ENCODE measurements at places on chromosomes 3 and 15.
A peak's percentile ranks its signal among the peaks of the same experiment; 100 is the strongest.

GRCh38 chr3:192831111-192831644 is 86.5 kb downstream of the MB21D2 start:
- DNase-seq: no peak

DNA sequence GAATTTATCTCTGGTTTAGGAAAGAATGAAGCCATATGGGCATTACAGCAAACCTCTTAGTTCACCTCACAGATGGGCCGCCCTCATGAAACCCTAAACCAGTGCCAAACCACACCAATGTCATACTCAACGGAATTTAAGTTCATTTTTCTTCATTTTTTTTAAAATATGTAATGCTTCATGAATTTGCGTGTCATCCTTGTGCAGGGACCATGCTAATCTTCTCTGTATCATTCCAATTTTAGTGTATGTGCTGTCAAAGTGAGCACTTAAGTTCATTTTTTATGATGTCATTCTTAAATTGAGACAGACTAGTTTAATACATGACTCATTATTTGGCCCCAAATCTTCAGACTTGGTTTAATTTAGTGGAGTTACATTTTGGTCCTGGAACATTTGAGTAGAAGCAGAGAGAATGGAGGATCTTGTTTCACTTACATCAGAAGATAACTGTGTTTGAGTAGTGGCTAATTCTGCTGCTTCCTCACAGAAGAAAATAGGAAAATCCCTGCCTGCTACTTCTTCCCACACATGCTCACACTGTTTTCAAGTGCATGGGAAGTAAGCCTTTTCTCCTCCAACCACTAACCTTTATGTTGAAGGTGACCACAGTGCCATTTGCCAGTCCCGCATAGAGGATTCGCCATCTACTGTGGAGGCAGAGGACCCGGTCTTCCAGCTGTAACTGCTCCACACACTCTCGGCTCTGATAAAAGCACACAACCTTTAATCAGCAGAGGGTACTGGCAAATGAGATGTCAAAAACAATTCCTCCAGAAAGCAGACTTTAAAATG is 63.3 kb downstream of the ZNF106 start:
- peak; percentile 95 for DNase-seq

DNA sequence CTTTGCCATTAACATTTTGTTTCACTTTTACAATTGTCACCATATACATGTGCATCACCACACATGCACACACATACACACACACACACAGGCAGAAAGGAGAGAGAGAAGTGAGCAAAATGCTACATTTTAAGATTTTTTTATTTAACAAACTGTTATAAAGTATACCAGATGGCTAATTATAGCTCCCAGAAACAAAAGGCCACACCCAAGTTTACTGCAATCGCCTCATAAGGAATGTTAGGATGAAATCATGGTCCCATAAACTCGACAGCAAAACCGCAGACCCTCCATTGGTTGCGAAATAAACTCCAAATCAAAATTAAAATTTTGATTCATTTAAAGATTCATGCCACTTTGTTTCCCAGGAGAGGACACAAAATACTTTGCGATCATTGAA is 16.1 kb upstream of the C15orf61 start:
- no peak for DNase-seq

DNA sequence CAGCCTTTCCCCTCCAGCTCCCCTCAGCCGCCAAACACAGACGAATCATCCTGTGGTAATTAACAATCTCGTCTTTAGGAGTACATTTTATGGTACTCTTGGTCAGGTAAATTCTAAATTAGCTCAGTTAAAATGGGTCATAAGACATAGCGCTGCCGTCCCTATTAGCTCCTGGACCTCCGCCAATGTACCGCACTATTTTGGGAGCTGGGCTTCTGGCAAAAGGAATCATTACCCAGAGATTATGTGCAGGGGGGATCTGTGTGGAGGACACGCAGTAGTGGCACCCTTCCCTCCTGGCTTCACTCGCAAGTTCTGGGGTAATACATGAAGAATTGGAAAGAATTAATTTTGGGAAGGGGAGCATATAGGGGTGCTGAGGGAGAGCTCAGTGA is 68.6 kb upstream of the ONECUT1 start:
- DNase-seq: no peak

- no peak for DNase-seq
Observed at GRCh38 chr3:112670824-112671223, 29.9 kb upstream of the CCDC80 start.

DNA sequence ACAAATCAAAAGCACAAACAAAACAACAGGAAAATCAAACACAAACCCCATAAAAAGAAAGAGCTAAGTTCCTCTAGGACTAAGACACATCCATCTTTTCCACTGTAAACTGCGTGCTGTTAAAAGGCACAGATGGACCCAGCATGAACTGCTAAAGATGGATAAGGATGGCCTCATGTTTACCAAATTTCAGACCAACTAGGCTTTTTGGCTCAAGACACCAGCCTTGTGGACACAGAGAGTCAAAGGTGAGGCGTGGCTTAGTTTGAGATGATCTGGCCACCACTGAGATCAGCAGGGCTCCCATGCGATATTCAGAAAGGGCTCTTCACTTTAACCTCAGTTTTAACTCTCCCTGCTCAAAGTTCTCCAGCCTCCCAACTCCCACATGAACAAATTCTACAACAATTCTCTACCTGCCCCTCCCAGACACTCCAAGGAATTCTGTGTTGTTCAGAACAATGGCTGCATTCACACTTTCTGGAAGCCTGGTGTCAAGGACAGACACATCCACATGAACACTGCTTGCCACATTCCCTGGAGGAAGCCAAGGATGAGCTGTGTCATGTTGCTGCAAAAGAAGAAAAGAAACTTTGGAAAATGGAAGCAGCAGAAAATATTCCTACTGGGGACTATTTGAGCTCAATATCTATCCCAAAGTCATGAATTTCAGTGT is 198.4 kb upstream of the LRRN1 start:
- no peak for DNase-seq

GRCh38 chr3:127238602-127239001 is 45.7 kb downstream of the PRR23E start:
- no peak for DNase-seq

- DNase-seq: peak; percentile 9
Observed at GRCh38 chr3:108036984-108037741, 53.7 kb downstream of the CD47 start.

DNA sequence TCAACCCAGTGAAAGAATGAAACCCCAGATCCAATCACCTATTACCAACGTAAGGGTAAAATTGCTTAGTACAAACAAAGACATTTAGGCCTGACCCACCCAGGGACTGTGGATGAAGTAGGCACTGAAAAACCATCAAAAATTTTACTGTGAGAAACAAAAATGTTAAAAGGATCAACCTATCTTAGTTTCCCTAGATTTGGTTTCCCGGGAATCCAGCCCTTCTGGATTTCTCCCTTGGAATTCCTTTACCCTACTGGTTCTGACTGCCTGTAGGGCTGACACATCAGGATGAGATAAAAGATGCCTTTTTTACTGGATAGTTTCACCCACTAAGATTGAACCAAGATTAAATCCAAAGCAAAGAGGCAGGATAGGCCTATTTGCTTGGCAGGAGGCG is 102.7 kb downstream of the SCAPER start:
- no peak for DNase-seq

- DNase-seq: no peak
Observed at GRCh38 chr3:197468866-197469382, 86.8 kb downstream of the BDH1 start.

DNA sequence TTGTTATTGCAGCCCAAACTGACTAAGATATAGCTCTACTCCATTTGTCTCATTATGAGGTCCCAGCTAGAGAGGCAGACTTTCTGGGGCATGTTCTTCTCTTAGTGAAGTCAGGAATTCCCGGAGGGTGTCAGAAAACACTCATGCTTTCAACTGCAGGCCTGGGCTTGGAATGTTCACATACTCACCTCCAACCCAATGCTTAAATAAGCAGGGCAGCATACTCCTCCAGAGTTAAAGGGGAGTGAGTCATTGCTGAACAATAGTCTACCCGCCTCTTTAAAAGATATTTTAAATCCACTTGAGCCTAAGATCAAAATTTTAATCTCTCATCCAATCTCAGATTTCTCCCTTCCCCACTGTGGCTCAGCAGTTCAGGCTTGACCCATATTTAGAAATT is 167.8 kb upstream of the DPH6 start:
- peak; percentile 46 for DNase-seq

DNA sequence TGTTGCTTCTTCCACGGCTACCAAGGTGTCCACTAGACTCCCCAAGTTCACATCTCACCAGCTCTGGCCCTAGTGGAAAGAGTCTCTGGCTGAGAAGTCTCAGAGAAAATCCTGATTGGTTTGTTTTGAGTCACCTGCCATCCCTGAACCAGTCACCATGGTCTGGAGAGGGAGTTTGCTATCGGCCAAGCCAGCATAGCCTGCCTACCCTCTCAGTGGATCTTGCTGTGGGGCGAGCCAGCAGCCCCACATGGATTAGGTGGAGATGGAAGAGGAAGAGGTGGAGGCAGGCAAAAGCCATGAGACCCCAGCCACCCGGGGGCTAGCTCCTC is 48.1 kb upstream of the FLNB start:
- DNase-seq: no peak

DNA sequence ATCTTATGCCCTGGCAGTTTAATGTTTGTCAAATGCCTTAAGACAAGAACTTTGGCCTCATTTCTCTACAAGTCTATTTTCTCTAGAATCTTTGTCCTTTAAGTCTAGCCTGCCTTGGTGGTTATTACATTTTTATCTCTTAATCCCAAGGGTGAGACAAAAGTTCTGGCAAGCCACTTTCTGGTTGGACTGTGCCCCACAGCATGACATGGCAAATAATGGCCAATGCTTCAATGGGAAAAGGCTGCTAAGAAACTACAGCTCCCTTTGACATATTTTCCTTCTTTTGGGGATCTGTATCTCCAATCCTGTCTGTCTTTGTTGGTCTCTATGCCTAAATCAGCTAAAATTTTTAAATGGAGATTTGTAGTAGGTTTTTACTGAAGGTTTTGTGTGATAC is 181.6 kb upstream of the MBNL1 start:
- no peak for DNase-seq

DNA sequence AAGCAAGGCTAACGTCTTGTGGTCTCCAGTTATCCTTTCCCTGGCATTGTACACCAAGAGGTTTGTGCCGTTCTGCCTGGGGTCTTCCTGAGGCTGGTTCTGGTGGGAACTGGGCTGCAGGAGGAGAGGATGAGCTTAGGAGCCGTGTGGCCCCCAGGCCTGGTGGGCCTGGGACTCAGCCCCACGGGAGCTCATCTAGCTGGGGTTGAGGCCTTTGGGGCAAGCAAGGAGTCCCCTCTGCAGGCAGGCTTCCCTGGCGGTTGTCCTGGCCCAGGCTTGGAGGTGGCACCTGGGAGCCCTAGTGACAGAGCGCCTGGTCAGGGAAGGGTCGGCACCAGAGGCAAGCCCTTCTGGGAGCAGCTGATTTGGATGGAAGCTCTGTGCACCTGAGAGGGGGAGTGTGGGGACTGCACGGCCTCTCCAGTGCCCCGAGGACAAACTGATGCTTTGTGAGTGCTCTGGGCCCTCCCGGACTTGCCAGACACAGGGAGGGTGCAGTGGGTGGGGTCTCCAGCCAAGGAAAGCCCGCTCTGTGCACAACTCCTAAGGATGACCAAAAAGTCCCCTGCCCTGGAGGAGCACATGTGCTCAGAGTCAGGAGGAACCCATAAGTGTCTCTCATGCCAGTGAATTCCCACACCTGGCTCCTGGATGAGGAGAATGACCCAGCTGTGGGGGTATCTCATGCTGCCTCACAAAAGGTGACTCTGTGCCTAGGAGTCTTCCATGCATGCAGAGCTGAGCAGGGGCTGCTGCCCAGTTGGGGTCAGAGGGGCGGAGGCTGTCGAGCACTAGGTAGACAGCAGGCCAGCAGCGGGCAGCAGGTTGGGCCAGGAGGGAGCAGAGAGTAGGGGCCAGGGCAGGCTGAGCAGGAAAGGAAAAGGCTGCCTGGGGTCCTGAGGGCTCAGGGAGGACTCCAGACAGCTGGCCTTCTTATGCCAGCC is 2.7 kb downstream of the PAK6 start:
- DNase-seq: no peak

DNA sequence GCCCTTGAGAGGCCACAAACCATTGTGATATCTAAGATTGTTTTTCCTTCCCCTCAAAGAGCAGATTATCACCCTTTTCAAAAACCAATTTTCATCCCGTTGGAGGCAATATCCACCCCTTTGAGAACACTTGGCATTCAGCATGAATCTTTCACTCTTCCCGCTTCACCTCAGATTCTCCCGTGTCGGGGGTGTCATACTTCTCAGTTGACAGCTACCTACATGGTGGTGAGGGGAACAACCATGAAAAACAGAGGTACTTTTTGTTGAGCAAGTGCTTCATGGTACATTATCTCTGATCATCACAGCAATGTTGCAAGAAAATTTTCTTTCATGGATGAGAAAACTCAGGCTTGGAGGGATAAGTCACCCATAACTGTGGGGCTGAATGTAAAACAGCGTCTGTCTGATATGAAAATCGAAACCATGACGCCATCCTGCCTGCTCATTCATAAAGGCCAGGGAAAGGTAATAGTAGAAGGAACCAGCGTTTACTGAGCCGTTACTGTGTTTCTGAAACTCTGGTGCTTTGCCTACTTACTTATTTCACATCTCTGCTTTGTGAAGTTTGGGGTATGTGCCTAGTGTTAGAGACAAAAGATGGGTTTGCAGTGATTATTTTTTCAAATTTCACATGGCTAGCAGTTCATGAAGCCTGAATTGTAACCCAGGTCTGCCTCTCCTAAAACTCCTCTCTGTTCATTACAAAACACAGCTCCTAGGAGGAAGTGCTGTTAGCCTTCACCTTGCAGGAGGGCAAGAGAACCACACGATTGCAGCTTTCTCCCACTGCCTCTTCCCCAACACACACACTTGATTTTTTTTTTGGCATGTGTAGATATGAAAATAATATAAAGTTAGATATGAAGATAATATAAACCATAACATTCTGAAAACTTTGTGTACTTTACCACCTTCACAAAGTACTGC is 35.4 kb downstream of the SV2B start:
- DNase-seq: no peak

DNA sequence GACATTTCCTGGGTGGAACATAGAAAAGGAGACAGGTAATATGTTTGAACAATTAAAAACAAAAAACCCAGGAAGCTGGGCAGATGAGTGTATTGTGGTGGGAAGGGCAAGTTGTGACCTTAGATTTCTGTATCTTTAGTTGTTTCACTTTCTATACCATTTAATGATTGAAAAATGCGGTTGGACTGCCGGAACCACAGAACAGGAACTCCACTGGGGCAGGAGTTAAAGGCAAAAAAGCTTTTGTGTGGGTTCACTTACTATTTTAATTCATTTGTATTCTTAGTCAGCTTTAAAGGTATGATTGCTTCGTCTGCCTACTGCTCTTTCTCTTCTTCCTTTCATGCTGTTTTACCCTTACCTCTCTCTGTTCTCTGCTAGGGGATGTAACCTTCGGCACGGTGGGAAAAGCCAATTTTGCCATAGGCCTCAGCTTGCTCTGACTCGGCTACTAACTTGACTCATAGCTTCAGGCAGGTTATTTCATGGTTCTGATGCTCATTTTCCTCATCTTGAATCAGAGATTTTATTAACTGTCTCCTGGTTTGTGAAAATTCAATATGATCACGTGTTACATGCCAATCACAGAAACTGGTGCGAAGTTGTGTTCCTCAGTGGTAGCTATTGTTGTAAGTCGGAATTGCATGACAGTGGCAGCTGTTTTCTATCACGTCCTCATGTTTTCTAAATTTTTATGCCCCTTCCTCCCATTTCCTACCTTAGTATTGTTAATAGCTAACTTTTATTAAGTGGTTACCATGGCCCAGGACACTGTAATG is 1.6 kb upstream of the MCTP2 start:
- DNase-seq: no peak

- no peak for DNase-seq
Observed at GRCh38 chr3:98691897-98692296, 71.2 kb upstream of the ST3GAL6 start.
